NCI-H2107 (cell line): ENCODE measurements at places on chromosomes 12 and 14.
A peak's percentile ranks its signal among the peaks of the same experiment; 100 is the strongest.

- DNase-seq, result peak; percentile 97
Observed at GRCh38 chr14:102437997-102438915, 71.3 kb downstream of the ANKRD9 start.

GRCh38 chr12:13849456-13849855, 131.9 kb downstream of the GRIN2B start:
- no peak for DNase-seq

- DNase-seq, result no peak
Observed at GRCh38 chr14:95305145-95305544, 14.6 kb downstream of the CLMN start.

- DNase-seq, result no peak
Observed at GRCh38 chr12:71536279-71536938, 96.8 kb downstream of the LGR5 start.

DNA sequence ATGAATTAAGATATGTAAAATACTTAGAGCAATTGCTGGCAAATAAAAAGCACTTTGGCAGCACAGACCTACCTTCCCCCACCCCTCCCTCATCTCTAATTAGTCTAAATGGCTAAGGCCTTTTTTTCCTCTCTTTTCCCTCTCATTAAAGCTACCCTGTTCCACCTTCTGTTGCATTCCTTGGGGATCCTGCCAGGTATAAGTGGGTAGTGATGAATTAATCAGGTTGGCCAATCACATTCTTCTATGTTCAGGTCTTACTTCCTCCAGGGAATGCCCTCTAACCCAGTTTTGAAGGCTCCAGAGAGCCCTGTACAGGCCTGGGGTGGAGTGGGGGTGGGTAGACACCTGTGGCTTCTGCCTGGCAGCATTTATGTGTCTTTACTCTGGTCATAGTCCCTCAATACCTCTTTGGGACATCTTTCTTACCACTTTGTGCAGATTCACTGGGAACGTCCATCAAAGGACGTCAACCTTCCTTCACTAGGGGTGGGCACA, 28.4 kb downstream of the HSPB8 start:
- no peak for DNase-seq

DNA sequence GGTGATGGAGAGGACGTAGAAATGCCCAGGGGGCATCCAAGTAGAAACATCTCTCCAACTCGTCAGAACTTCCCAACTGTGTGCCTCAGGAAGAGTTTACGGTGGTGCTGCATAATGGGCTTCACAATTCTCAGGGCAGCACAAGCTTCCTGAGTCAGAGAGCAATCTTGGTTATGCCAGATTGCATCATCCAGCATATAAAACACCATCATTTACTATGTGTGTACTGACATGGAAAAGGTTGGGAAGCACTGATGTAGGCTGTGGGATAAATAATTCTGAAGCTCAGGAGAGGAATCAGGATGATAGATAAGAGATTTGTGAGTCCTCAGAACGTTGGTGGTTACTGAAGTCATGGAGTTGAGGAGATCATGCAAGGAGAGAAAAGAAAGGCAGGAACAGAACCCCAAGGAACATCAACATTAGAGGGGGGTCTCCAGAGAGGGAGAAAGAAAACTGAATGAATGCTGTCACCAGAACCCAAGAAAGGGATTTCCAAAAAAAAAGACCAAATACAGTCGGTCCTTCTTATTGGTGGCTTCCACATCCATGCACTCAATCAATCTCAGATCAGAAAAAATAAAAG, 4.7 kb upstream of the NCKAP5L start:
- no peak for DNase-seq

- no peak for DNase-seq
Observed at GRCh38 chr12:104604070-104604994, 147.6 kb downstream of the CHST11 start.
